ENCODE measurements at places on chromosomes 5 and 9. TPM values are rescaled to one million over a fixed set of nuclear protein-coding genes. Genes with fewer than 3 reads are reported as not detected.

GRXCR2 gene
- not detected for total RNA-seq

NMUR2 gene
- not detected for total RNA-seq

MYORG gene
- 4.3 TPM for total RNA-seq

FABP6 gene
- not detected for total RNA-seq

GPR21 gene
- total RNA-seq = 0.39 TPM

GFI1B gene
- not detected for total RNA-seq

NUTM2F gene
- not detected for total RNA-seq

ZMAT2 gene
- 46.9 TPM for total RNA-seq

DROSHA gene
- 37.7 TPM for total RNA-seq

MYOZ3 gene
- 0.13 TPM for total RNA-seq
